Stimulated activated CD4-positive, alpha-beta T cell treated with anti-CD3 and anti-CD28 coated beads, Interleukin-2, amount 100 ng/mL, for 4 hours (primary cell): ENCODE measurements at places on chromosomes 13 and 19.

DNA sequence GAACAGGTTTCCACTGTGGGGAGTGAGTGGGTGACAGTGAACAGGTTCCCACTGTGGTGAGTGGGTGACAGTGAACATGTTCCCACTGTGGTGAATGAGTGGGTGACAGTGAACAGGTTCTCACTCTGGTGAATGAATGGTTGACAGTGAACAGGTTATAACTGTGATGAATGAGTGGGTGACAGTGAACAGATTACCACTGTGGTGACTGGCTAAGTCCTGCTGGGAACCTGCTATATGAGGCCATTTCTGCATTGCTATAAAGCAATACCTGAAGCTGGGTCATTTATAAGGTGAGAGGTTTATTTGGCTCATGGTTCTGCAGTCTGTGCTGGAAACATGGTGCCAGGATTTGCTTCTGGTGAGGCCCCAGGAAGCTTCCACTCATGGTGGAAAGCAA is 637.1 kb downstream of the UQCRFS1 start:
- no peak for DNase-seq

DNA sequence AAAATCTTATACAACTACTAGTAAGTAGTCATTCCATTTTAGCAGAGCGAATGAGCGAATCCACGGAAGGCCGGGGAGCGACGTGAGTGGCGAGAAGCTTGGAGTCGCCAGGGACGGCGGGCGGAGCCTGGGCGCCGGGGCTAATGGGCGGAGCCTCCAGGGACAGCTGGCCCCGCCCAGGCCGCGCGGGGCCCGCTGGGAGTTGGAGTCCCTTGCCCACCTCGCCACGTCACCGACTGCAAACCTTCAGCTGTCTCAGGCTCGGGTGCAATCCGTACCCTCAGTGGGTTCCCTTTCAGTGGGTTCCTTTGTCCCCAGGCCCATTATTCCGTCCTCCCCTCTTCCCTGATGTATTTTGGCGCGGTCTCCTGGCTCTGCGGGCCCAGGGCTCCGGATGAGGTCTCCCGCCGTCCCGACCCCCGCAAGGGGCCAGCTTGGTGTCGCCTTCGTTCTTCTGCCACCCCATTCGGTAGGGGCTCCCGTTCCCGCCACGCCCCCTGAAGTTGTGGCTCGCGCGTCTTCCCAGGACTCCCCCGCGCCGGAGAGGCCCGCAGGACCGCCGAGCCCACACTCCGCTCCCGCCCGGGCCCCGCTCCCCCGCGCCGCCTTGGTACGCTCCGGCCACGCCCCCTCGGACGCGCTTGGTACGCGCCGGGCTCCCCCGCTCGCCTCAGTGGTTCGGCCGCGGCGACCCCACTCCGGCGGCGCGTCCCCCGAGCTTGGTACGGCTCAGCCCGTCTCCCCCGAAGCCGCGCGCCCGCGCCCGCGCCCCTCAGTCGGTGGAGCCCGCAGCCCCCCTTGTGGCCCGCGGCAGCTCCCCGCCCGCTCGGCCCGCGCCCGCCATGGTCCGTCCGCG is at the start of gene PTOV1:
Gene PTOV1 (plus strand): TSS at position 673 of the 856 bp plus-strand sequence.
- peak; percentile 79 for DNase-seq

DNA sequence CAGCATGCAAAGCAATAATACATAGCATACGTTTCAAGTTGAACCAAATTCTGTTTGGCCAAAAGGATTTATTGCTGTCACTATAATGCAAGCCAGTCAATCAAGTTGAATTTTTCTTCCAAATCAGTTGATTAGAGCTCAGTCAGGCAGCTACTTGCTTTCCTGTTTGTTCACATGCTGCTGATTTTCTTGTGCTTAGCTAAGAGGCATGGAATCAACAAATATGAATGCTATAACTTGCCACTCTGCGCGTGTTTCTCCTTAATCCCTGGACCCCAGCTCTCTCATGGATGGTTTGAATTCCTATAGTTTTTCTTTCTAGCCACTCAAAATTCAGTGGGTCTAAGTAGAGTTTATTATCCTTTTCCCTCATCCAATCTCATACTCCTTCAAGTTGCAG is 311.3 kb downstream of the KLF5 start:
- no peak for DNase-seq

DNA sequence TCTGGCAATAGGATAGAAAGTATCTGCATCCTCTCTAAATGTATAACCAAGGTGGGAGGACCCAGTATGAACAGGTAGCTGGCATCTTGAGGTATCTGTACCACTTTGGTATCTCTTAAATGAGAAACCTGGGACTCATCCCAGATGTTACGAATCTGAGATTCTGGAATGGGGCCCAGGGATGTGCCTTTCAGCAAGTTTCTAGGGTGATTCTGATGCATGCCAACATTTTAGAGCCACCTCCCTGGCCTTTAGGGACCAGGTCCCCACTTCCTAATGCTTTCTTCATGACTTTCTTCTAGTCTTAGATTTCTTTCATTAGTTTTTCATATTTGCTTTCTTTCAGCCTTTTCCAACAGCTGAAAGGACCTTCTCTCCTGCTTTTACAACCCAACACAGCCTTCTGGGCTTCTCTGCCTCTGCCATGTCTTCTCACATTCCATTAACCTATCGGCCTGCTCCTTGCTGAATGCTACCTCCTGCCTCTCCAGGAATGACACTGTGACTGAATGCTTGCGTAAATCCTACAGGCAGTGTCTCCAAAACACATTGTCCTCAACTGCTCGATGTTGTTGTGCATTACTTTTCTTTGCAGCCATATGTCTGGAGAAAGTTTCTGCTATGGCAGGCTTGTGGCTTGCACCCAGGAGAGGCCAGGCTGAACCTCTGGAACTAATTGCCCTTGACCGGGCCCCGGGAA is 284.0 kb downstream of the DNAJC15 start:
- DNase-seq: no peak

DNA sequence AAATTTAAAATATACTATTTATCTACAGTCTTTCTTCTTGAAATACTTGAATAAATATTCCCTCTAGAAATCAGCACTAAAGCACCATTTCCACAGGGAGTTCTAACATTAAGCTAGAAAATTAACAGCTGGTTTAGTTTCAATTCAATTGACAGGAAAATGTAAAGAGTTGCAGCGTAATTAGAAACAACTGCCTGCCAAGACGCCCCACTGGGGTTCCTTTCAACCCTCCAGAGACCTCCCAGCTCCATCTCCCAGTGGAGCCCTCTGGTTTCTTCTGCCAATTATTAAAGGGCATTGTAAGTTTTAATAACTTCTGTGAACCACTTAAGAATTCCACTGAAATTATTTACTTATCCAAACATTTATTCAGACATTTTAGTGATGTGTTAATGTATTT is 4.2 kb downstream of the GJA3 start:
- no peak for DNase-seq

- peak; percentile 85 for DNase-seq
Observed at GRCh38 chr19:36141039-36141927, 1.4 kb downstream of the CAPNS1 start.

DNA sequence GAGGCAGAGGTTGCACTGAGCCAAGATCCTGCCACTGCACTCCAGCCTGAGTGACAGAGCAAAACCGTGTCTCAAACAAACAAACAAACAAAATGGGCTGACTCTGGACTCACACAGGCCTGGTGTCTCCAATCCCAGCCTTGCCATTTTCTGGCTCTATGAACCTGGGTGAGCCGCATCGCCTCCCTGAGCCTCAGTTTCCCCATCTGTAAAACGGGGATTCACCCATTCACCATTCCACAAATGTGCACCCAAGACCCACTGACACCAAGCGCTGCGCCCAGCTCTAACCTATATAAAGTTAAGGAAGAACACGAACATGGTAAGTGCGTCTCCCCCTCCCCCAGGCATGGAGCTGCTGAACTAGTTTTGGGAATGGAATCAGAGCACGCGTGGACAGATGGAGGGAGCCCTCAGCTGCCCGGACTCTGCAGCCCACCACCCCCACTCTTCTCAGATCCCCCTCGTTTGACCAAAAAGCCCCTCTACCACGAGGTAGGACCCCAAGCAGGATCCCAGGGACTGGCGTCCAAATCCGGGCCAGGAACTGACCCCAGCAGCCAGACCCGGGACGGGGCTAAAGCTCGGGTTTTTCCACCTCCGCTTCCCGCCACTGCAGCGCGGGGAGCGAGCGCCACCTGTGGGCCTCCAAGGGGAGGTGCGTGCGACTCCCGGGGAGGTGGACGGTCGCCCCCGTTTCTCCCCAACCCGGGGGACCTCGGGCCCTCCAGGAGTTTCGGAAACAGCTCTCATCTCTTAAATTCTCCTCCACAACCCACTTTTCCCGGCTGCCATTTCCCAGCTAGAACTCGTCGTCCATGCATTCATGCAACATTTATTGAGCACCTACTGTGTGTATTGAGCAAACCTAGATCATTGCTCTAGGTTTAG is 33.0 kb upstream of the ADGRE5 start:
- DNase-seq: no peak

DNA sequence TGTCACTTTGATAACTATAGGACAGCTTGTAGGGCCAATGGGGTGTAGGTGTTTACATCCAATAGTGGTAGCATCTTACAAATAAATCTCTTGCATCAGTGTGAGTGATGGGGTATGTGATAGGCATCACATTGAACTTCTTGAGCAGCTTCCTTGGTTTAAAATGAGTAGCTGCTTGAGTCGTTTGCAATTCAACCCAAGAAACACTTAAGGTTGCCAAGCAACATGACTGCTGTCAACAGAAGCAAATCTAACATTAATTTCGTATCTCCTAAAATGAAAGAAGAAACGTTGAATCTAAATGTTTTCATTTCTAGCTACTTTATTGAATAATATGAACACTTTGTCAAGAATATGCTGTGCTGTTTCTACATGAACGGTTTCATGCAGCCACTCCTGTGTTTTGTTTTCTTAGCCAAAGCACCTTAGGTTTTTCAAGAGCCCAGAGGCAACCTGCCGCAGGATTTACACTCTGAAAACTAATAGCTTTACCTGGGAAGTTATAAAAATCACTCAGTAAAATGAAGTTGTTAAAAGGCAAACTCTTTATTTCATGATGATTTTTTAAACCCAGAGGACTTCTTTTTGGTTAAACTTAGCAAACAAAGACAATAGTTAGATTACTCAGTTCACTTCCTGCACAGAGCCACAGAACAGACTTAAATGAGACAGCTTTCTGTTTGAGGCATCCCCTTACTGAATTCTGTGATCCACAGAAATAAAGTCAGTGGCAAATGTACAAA is 305.2 kb downstream of the MTUS2 start:
- DNase-seq: no peak

DNA sequence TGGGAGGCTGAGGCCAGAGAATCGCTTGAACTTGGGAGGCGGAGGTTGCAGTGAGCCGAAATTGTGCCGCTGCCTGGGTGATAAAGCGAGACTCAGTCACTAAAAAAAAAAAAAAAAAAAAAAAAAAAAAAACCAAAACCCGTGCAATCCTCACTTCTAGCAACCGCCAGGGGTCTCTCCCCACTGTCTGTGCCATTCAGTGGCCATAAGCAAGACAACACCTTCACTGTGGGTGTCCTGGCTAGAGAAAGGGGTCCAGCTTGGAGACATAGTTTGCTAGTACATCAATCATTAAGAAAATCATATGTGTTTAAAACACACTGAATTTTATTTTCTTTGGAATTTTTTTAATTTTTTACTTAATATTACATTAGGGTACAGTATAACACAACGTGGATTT is 68.2 kb downstream of the RASL11A start:
- DNase-seq: no peak

DNA sequence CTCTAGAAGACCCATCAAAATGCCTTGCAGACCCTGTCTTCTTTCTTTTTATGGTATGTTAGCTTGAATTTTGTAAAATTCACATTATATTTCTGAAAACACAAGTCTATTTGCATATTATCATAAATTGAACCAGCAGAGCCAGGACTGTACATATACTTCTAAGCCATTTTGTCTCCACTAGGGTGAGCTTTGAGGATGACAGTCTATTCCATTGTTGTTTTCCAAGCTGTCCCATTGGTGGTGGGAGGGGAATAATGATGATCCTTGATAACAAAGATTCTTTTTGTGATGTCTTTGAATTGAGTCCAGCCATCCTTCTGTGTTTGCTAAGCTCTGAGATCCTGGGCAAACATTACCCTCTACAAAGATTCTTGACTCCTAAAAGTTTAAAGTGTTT is 359.3 kb upstream of the PCDH20 start:
- no peak for DNase-seq

- no peak for DNase-seq
Observed at GRCh38 chr19:8108560-8109445, 40.6 kb downstream of the FBN3 start.

GRCh38 chr19:58381460-58382212 is 806 bp upstream of the ZNF837 start:
- DNase-seq: no peak

GRCh38 chr13:112637017-112637801 is 49.3 kb upstream of the TUBGCP3 start:
- no peak for DNase-seq

DNA sequence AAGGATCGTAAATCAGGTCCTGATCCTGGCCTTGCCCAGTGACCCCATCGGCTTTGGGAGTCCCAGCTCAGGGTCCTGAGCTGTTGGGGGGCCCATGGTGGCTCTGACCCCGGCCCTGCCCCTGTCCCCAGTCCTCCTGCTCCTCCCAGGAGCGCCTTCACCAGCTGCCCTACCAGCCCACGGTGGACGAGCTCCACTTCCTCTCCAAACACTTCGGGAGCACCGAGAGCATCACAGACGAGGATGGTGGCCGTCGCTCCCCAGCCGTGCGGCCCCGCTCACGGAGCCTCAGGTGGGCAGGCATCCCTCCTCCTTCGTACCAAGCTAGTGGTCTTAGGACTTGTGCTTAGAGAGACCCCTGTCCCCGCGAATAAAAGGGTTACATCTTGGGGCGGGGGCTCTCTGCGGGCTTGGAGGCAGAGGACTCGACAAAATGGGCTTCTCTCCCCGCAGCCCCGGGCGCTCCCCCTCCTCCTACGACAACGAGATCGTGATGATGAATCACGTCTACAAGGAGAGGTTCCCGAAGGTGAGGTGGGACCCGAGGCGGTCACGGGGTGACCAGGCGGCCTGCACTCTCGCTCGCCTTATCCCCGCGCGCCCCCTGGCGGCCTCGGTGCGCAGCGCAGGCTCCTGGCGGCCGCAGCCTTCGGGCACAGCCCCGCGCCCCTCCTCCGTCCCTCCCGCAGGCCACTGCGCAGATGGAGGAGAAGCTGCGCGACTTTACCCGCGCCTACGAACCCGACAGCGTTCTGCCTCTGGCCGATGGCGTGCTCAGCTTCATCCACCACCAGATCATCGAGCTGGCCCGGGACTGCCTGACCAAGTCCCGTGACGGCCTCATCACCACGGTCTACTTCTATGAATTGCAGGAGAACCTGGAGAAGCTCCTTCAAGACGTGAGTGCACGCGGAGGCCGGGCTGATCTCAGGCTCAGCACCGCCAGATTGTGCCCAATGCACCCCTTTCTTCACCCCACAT is 9.1 kb downstream of the MAST1 start:
- peak; percentile 77 for DNase-seq

GRCh38 chr19:40529093-40529954 is 47.3 kb upstream of the SHKBP1 start:
- peak; percentile 82 for DNase-seq

GRCh38 chr13:111664696-111665095 is 344.3 kb downstream of the TEX29 start:
- DNase-seq: no peak

- no peak for DNase-seq
Observed at GRCh38 chr13:33519561-33520467, 234.3 kb upstream of the STARD13 start.
